ENCODE measurements at places on chromosomes 2 and 18. TPM values are rescaled to one million over a fixed set of nuclear protein-coding genes. Genes with fewer than 3 reads are reported as not detected.

The LDLRAD4 gene
- 10.3 TPM for polyA plus RNA-seq

The CROCC2 gene
- 0.11 TPM for polyA plus RNA-seq

The UGT1A7 gene
- polyA plus RNA-seq, result not detected

The PTPRN gene
- 0.25 TPM for polyA plus RNA-seq

The MBD5 gene
- 44.4 TPM for polyA plus RNA-seq

The TNFRSF11A gene
- polyA plus RNA-seq, result 2.6 TPM

The MC2R gene
- polyA plus RNA-seq, result not detected

The TMEM169 gene
- polyA plus RNA-seq, result 14.8 TPM

The AGXT gene
- not detected for polyA plus RNA-seq

The IL1B gene
- polyA plus RNA-seq, result 0.47 TPM

The CCDC74B gene
- polyA plus RNA-seq, result 7.3 TPM

The CRACDL gene
- 2.9 TPM for polyA plus RNA-seq

The ADGRF3 gene
- 2.9 TPM for polyA plus RNA-seq

The MYO7B gene
- polyA plus RNA-seq, result 25.5 TPM

The LCT gene
- not detected for polyA plus RNA-seq

The LAMA3 gene
- polyA plus RNA-seq, result 1.6 TPM

The LRP2 gene
- 157 TPM for polyA plus RNA-seq

The IMPA2 gene
- polyA plus RNA-seq, result 109 TPM

The CEBPZOS gene
- polyA plus RNA-seq, result 58.1 TPM

The CCL20 gene
- polyA plus RNA-seq, result 0.41 TPM

The GPR39 gene
- polyA plus RNA-seq, result 4.6 TPM

The SLC9A2 gene
- polyA plus RNA-seq, result 6.4 TPM

The CPLX4 gene
- polyA plus RNA-seq, result 0.24 TPM

The TMEM185B gene
- polyA plus RNA-seq, result 24.8 TPM

The ZNF521 gene
- polyA plus RNA-seq, result 35.1 TPM

The GPAT2 gene
- 3.3 TPM for polyA plus RNA-seq

The DPYSL5 gene
- 4.5 TPM for polyA plus RNA-seq

The C2orf66 gene
- polyA plus RNA-seq, result 0.35 TPM

The ERMN gene
- not detected for polyA plus RNA-seq

The MEP1B gene
- polyA plus RNA-seq, result not detected

The CHAC2 gene
- polyA plus RNA-seq, result 3.6 TPM

The LRRTM4 gene
- polyA plus RNA-seq, result 1.5 TPM

The HNMT gene
- 51.3 TPM for polyA plus RNA-seq

The POTEJ gene
- polyA plus RNA-seq, result 0.06 TPM

The UCN gene
- 1.4 TPM for polyA plus RNA-seq

The AQP12A gene
- 0.93 TPM for polyA plus RNA-seq

The CHRNA1 gene
- 6.1 TPM for polyA plus RNA-seq

The DNAH7 gene
- 8.4 TPM for polyA plus RNA-seq

The CXCR1 gene
- polyA plus RNA-seq, result 0.06 TPM

The HOXD12 gene
- polyA plus RNA-seq, result 0.41 TPM

The ANKAR gene
- 6.6 TPM for polyA plus RNA-seq

The BOLL gene
- polyA plus RNA-seq, result not detected

The REG3G gene
- not detected for polyA plus RNA-seq

The GPR55 gene
- polyA plus RNA-seq, result 0.18 TPM

The SGO2 gene
- 14.2 TPM for polyA plus RNA-seq

The TSPYL6 gene
- polyA plus RNA-seq, result 0.13 TPM

The CTLA4 gene
- 0.06 TPM for polyA plus RNA-seq

The LYPD6 gene
- 17.1 TPM for polyA plus RNA-seq
